GM19239 (cell line): ENCODE measurements at places on chromosomes 2 and 18.

DNA sequence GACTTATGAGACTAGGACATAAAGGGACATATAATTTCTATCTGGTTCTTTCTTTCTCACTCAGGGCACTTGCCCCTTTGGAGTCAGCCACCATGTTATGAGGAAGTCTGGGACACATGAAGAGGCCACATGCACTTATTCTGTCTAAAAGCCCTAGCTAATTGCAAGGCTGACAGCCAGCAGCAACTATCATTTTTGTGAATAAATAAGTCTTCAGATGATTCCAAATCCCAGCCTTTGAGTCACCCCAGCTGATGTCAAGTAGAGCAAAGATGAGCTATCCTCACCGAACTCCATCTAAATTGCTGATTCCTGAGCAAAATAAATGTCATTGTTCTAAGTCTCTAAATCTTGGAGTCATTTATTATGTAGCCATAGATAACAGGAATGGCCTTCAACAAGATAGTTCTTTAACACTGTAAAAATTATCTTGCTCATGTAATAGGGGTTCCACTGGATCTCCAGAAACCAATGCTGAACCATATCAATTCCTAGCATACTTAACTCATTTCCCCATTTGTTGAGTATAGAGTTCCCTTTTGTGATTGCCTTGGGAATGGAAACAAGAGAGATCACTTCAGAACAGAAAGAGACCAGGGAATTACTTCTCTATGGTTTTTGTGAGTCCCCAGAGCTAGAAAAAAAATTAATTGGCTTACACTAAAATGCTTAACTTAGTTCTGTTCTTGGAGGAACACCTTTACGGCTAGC is 50.6 kb upstream of the FN1 start:
- DNase-seq: no peak

- DNase-seq: no peak
Observed at GRCh38 chr2:33411765-33412164, 64.7 kb upstream of the RASGRP3 start.

DNA sequence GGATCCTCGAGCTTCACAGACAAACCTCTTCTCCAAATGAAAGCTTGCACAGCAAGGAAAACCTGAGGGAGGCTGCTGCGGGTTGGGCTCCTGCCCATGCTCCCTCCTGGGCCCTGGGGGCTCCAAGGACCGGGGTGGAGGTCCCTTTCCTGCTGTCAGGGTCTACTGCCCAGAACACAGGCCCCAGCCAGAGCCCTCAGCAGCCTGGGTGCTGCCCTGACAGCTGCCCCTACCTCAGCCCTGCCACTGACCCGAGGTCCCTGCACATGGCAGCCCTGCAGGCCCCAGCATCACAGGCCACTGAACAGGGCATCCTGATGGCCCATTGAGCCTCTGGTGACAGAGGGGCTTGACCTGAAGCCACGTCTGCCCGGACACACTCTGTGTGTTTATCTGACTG is 41.0 kb downstream of the CROCC2 start:
- DNase-seq: no peak

DNA sequence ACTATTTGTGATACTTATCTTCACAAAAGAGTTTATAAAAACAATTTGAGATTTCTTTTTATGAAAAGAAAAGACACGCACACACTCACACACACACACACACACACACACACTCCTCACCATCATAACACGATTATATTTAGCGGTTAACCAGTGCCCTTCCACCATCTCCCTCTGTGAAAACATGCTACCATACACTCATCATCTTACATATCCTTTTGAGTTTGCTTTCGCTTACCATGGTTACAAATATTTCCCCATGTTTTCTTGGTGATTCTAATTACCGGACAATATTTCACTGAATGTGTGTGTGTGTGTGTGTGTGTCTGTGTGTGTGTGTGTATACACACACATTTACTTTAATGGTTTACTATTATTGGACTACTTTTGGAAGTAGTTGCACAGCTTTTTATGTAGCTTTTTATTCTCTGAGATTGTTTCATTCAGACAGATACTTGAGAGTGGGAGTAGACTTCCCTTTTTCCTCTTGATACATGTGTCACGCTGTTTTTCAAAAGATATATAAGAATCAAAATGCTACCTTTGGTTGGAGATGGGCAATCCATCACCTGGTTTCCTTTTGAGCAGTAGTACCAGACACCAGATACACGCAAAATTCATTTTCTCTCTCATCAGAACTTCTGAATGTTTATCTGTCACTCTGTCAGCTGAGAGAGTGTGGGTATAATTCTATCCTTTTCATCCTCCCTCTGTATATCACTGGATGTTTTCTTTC is 138.1 kb downstream of the SETBP1 start:
- no peak for DNase-seq

- no peak for DNase-seq
Observed at GRCh38 chr2:52810460-52810859, 957.1 kb upstream of the CHAC2 start.

- DNase-seq: no peak
Observed at GRCh38 chr2:103174711-103175110, 412.9 kb downstream of the TMEM182 start.

GRCh38 chr2:60548845-60549237 is 4.6 kb downstream of the BCL11A start:
- no peak for DNase-seq

DNA sequence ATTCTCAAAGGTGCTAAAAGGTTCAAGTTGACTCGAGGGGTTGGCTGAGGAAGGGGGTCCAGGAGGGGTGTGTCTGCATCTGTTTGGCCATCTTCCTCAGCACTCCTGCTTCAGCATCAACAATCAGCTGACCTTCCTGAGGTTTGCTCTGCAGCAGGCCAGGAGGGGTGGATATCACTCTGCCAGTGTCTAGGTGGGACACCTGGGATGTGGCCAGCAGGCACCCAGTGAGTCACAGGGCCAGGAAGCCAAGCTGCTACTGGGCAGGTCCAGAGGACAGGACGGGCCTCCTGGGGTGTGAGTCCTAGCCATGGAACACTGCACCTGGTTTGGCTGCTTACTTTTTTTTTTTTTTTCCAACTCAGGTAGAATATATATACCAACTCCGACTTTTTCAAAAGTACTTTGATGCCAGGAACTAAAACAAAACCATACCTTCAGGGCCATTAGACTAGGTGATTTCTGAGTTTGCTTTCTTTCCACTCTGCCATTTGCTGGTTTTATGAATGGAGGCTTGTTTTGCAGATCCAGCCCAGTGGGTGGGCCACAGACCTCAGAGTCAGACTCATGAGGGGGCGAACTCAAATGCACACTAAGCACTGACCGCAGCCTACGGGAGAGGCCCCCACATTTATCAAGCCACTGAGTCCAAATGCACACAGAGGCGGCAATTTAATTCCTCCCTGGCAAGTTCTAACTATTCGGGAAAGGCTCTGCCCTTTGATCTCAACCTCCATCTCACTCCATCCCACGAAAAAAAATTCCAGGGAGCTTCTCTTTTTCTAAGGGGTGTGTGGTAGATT is 76.0 kb downstream of the UXS1 start:
- DNase-seq: no peak

DNA sequence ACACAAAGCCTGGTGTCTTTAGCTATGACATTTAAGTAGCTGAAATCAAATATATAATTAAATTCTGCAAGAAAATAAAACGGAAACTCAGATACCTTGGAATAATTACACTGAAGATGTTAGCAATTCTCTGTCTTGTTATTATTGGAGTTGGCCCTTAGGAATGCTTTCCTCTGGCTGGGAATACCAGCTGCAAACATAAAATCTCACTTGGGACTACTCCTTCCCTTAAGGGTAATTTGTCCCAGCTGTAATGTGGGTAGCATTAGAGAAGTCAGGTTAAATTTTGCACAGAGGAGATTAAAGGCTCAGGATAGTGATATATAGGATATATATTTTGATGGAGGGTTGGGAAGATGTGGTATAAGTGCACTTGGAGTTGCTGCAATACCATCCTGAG is 37.3 kb upstream of the GRP start:
- DNase-seq: no peak

GRCh38 chr2:188519136-188519535 is 227.5 kb downstream of the GULP1 start:
- no peak for DNase-seq

DNA sequence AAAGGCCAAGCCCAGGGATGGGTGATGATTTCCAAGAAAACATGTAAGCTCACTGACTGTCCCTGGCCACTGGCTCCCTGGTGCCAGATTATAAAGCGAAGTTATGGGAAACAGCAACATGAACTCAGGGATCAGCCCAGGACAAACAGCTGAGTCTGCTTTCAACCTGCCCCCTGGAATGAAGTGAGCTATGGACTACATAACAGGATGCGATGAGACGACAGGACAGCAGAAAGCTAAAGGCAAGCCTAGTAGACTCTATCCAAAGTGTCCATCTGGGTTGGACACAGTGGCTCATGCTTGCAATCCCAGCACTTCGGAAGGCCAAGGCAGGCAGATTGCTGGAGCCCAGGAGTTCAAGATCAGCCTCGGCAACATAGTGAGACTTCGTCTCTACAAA is 16.6 kb upstream of the KCMF1 start:
- DNase-seq: no peak

DNA sequence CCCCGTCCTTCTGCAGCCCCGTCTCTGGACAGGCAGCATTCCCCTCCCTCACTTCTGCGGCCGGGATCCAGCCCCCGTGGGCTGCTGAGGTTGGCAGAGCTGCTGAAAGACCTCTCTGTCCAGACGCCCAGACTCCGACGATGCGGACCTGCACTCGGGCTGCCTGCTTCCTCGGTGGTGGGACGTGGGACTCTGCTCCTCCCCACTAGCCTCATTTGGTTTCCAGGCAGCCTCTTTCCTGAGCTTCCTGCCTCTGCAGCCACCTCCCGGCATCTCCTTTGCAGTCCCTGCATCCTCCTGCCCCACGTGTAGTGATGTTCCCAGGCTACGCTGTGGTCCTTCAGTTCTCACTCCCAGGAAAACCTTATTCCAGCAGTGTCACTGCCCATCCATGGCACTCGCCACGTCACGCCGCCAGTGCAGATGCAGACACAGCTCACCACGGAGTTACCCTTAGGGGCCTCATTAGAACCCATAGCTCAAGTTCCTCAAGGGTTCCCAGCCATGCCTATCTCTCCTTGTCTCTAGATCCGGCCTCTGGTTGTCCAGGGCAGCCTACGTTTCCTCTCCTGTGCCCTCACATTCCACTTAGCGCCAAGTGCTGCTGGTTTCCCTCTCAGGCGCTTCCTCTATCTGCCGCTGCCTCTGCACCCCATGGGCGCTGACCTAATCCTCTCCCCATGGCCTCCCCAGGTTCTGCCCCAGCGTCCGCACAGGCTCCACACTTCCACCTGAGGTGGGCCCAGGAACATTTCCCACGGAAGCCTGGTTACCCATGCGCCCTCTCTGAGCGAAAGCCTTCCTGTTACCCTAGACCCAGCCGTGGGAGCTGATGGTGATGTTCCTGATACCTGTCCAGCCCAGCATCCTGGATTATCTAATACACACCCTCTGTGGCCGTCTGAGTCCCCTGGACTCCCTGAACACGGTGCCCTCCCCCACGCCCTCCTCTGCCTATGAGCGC is 318.3 kb upstream of the MYT1L start:
- DNase-seq: no peak

DNA sequence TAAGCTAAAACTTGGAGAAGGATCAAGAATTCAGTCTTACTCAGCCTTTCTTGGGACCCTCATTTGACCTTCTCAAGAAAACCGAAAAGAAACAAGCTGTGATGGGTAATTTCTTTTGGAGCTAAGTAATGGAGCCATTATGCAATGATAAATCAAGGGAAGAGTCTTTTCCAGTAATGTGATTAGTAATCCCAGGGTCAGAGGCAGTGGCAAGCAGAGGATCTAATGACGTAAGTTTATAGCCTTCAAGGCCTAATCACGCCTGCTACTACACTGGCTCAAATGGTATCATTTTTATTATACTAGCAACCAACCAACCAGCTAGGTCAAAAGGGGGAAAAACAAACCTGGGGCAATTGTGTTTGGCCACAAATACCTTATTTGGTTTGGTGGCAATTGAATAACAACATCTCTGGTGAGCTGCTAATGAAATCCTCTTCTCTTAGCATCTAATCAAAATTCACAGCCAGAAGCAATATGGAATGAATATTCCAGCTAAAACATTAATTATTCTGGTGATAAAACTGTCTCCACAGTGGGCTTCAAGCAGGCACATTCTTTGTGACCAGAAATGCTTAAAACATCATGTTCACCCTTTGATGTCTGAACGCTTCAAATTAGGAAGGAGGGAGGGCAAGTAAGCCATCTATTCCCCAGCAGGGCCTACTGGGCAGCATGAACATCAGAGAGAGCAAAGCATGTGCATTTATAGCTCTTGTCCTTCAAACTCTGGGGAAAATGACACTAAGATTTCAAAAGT is 114.9 kb upstream of the SULT1C3 start:
- no peak for DNase-seq

GRCh38 chr2:29917781-29918180 is 3.6 kb downstream of the ALK start:
- no peak for DNase-seq

DNA sequence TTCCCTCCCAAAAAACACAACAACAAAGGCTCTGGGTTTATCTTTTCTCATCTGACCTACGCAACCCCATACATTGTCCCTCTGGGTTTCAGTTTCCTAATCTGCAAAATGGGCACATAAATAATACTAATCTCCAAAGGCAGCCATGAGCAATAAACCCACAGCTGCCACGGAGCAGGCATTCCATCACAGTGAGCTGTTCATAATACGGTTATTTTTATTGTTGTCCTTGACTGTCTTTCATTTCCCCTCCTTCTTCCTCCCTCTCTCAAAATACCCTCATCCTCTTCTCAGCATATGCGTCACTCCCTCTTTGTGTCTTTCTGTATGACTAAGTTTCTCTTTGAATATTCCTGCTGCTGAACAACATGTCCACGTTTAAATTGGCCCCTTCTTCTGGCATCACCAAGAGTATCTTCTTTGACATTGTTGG is 129.8 kb upstream of the CAB39 start:
- DNase-seq: no peak

- DNase-seq: no peak
Observed at GRCh38 chr2:188096910-188097309, 194.8 kb upstream of the GULP1 start.

GRCh38 chr2:64177315-64177714 is 33.1 kb upstream of the PELI1 start:
- no peak for DNase-seq

- DNase-seq: no peak
Observed at GRCh38 chr2:197057959-197058358, 131.5 kb upstream of the PGAP1 start.

GRCh38 chr2:124112966-124113365 is 87.9 kb downstream of the CNTNAP5 start:
- no peak for DNase-seq
